Left lobe of liver (tissue), 2 donors: ENCODE measurements at places on chromosomes 3 and 15.

GRCh38 chr15:40990080-40990479 lies 36.8 kb downstream of the CHAC1 start:
- DNase-seq, result no peak

GRCh38 chr3:126367316-126367805 lies 10.2 kb upstream of the KLF15 start:
- peak; percentile 88 for DNase-seq

- peak; percentile 89 for DNase-seq
These were observed 497 bp downstream of the PARP16 start for GRCh38 chr15:65286069-65286703.

GRCh38 chr3:128814519-128815317 lies 64.7 kb upstream of the ACAD9 start:
- no peak for DNase-seq

GRCh38 chr3:66464512-66464894 lies 36.3 kb downstream of the LRIG1 start:
- no peak for DNase-seq
